ENCODE measurements at places on chromosomes 5 and 9.

- no peak for DNase-seq
These were observed 19.9 kb downstream of the TNFSF8 start for GRCh38 chr9:114910541-114910940.

DNA sequence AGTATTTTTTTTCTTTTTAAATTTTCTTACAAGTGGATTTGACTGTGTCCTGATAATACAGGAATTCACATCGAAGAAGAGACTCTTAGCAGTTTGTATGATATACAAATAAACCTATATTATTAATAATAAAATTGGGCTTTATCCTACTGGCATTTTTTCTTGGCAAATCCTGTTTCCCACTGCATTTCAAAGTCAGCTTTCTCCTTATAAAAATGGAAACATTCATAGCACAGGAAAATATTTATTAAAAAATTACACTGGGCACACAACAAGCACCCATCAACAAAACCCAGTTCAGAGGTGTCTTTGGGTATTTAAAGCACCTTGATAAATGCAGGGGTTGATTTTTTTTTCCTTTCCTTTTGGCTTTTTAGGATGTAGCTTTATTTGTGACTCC lies 200.9 kb downstream of the MEF2C start:
- no peak for DNase-seq

DNA sequence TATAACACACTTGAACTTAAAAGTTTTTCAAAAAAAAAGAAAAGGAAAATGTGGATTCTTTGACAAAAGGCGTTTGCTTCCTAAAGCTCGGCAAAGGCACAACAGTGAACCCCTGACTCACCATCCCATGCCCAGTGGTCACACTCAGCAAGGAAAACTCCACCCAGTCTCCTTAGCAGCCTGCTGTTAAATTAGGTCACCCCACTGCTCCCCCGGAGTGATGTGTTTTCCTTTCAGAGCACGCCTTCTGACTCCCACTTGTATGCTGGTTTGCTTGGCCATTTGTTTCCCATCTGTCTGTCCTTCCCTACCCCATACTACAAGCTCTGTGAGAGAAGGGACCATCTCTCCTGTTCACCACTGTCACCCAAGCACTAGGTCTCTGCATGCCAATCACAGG lies 23.8 kb downstream of the RETREG1 start:
- DNase-seq: no peak

DNA sequence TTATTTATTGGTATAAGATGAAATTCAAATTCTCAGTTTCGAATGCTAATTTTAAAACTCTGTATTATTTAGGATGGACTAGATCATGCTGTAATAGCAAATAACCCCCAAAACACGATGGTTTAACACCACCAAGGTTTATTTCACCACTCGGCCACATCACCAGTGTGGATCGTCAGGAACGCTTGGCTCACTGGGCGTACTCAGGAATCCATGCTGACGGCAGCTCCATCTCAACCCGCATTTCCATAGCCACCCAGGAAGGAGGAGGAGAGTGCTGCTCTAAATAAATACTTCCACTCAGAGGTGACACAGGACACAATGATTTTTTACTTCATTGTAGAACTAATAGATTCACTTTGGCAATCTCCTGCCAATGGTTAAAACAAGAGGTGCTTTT lies 347.4 kb downstream of the SH3GL2 start:
- no peak for DNase-seq

DNA sequence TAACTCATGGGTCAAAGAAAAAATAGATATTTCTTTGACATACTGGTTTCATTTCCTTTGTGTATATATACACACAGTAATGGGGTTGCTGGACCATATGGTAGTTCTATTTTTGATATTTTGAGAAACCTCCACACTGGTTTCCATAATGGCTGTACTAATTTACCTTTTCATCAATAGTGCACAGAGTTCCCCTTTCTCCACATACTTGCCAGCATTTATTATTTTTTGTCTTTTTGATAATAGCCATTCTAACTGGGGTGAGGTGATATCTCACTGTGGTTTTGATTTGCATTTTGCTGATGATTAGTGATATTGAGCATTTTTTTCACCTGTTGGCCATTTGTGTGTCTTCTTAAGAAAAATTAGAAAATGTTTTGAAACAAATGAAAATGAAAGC lies 78.4 kb upstream of the CKMT2 start:
- peak; percentile 23 for DNase-seq

DNA sequence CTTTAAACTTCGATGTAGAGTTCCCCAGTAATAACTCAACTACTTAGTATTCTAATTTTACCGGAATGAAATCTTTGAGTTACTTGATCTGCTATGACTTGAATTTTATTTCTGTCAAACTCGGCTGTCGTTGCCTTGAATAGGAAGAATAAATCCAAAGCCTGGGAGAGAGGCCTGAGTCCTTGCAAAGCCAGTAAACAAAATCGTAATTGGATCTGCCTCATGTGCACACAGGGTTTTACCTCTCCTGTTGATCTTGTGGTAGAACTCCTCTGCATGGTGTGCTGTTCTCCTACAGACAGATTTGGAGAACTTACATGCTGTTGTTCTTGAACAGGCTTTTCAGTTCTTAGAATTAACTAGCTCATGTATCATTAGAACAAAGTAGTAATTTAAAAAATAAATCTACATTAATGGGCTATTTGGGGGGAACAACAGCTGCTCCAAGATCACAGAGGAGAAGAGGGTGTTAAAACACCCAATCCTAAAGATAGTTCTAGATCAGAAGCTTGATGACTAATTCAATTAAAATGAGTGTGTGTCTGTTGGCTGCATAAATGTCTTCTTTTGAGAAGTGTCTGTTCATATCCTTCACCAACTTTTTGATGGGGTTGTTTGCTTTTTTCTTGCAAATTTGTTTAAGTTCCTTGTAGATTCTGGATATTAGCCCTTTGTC lies 28.9 kb downstream of the HSPB3 start:
- no peak for DNase-seq

- DNase-seq: no peak
These were observed 233.8 kb downstream of the GAS1 start for GRCh38 chr9:86713470-86713869.

DNA sequence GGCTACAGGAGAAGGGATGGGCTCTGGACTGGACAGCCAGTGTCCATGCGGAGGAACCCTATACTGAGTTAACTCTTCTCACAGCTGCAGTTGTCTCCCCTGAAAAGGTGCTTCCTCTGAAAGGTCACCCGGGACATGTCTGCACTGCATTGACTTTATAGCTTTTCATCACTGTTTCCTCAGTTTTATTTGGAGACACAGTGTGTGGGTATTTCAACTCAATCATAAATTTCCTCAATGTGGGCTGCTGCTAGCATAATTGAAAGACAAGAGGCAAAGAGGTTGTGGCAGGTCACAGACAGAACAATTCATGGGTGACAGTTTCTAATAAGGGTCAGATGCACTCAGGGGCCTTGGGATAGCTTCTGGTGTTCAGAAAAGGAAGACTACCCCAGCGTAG lies 336.8 kb downstream of the KDM4C start:
- DNase-seq: no peak

- no peak for DNase-seq
These were observed 66.3 kb upstream of the FANCC start for GRCh38 chr9:95383845-95384244.

DNA sequence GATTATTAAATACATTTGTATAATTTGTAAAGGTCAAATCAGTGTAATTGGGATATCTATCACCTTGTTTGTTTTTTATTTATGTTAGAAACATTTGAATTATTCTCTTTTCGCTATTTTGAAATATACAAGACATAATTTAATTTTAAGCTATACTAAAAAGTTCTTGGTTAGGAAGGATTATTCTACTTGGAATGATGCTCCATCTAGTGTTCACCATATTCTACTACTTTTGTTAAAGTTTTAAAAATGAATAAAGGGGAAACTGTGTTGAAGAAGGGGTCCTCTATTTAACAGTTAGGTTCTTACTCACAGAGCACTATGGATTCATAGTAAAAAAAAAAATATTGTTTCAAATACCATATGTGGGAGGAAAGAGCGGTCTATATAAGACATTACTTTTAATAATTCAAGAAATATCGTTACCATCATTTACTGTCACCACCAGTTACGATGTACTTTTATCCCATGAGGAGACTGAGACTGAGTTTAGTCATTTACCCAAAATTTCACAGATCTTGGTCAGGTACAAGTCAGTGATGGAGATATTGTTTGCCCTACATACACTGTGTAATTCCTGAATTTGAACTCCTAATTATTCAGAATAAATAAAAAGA lies 6.3 kb upstream of the STOM start:
- no peak for DNase-seq

GRCh38 chr9:136670576-136671253 lies 8.0 kb downstream of the EGFL7 start:
- DNase-seq: no peak

GRCh38 chr9:108676355-108676754 lies 179.4 kb downstream of the ACTL7B start:
- no peak for DNase-seq

- DNase-seq: no peak
These were observed 21.3 kb downstream of the ARRDC3 start for GRCh38 chr5:91361790-91362189.

DNA sequence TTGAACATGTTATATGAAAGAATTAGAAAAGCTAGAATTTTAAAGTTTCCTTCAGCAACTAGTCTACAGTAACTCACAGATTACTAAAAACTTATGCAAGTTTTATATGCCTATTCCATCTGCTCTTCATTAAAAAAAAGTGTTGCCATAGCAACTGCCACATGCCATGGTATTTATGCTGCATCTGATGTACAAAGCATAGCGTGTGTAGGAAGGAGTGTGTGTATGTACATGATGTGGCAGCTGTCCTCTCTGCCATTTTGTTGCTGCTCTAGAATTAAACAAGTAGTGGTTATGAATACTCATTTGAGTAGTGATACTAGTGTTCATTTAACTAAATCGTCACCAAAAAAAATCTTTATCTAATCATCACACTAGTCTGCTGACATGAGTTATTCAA lies 593.5 kb downstream of the CETN3 start:
- peak; percentile 5 for DNase-seq

DNA sequence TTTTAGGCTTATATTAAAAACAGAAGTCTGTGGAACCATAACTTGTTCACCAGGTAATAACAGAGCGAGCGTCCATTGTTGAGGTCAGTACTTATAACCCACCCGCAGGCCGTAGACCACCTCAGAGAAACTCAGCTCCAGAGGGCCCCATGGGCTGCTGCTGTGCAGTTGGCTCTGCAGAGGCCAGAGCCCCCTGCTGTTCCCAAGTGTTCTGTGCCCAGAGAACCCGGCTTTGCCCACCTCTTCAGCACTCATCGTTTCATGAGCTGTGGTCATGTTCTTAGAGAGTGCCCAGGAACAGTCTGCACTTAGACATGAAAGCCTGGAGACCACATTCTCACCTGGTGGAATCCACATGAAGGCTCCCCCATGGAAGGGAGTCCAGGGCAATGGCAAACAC lies 50.4 kb upstream of the SLC2A8 start:
- no peak for DNase-seq

DNA sequence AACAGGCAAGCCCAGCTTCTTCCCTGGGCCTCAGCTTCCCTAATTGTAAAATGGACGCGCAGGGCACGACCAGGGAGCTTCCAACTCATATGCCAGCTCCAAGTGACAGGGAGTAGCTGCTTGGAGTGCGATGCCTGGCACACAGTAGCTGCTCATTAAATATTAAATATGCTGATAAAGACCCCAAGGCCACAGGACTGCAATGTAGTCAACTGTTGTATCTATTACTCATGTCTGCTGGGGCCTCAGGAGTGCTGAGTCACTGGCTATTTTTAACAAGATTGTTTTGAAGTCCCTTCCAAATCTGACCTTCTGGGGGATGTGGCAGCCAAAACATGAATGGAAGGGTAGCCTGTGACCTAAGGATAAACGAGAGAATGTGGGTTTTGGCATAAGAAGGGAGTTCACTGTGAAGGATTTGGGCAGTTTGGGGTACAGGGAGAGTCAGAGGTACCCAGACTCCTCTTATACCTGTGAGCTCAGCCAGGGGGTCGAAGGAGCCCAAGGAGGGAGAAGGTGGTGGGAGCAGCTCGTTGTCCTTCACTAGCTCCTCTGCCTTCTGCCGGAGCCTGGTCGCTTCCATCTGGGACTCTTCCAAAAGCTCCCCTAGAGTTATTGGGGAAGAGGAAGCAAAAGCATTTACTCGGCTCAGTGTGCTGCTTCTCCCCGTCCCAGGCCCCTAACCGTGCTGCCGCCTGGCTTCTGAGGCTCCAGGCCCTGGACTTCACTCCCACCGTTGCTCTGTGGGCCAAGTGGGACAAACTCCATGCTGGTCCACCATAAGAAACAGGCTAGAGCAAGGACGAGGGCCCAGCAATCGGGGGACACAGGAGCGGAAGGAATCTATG lies 17.5 kb downstream of the TNIP1 start:
- no peak for DNase-seq

GRCh38 chr5:114412510-114413171 lies 50.8 kb downstream of the KCNN2 start:
- DNase-seq: no peak

DNA sequence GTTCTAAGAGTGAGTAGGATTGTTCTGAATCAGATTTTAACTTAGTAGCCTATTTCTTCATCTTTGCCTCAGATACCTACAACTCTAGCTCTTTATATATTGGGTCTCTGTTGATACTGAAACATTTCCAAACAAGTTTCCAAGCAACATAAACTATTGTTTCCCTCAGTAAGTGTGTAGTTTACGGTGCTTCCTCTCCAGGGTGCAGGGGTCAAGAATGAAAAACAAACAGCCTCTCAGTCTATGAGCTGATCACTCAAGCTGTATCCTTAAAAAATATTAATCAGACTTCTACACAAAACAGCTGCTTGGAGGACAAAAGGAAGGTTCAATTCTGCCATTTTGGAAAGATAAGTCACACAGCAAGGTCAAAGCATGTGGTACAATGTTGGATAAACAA lies 75.0 kb downstream of the ADAMTS12 start:
- DNase-seq: no peak

GRCh38 chr5:71932131-71932654 lies 175.1 kb upstream of the MAP1B start:
- DNase-seq: no peak

DNA sequence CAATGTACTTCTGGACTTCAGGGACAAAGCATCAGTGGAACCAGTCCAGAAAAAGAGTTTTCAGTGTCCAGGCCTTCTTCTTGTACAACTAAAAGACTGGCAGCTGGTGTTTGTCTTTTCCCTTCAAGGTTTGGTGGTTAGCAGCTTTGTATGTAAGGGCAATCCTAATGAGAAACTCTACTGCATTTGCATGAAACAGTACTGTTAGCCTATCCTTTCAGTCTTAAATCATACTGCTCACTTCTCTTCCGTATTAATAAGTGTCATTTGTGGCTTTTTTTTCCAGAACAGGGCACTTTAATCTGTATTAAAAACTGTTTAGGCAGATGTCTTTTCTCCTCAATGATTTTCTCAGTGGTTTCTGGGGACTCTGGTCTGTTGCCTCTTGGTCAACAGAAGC lies 48.9 kb downstream of the FAM174A start:
- DNase-seq: peak; percentile 31

- DNase-seq: peak; percentile 80
These were observed 762 bp upstream of the ST6GALNAC4 start for GRCh38 chr9:127917603-127918002.

DNA sequence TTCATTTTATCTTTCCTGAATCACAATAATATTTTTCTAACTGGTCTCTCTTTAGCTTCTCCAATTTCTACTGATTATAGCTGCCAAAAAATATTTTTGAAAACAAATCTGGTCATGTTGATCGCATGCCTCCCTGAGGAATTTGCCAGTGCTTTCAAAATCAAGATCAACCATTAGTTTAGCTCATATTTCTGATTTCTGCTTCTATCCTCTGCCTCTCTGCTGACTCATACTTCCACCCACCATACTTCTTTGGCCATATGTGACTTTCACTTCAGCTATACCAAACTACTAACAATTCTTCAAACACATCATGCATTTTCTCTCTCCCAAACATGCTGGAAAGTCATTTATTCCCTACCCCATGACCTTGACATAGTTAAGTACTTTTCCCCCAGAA lies 636.5 kb downstream of the TLE1 start:
- no peak for DNase-seq
